Amygdala (tissue), 56 donors: ENCODE measurements at places on chromosomes 1 and 21.
A peak's percentile ranks its signal among the peaks of the same experiment; 100 is the strongest.

GRCh38 chr1:65164633-65165032 is 16.6 kb downstream of the AK4 start:
- DNase-seq: no peak

- no peak for DNase-seq
Measured at GRCh38 chr1:225464851-225465792, 37.3 kb upstream of the LBR start.

DNA sequence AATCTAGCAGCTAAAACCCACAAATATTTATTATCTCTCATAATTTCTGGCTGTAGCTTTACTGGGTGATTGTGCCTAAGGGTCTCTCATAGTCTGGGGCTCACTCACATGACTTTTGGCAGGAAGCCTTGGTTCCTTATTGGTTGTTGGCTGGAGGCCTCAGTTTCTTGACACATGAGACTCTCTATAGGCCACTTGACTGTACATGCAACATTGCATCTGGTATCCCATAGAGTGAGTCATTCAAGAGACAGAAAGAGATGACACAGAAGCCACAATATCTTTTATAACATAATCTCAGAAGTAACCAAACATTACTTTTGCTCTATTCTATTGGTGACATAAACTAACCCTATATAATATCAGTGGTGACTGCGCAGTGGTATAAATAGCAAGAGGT is 128.5 kb upstream of the HNRNPU start:
- DNase-seq: no peak

- no peak for DNase-seq
Measured at GRCh38 chr1:234737967-234738314, 128.0 kb upstream of the IRF2BP2 start.

DNA sequence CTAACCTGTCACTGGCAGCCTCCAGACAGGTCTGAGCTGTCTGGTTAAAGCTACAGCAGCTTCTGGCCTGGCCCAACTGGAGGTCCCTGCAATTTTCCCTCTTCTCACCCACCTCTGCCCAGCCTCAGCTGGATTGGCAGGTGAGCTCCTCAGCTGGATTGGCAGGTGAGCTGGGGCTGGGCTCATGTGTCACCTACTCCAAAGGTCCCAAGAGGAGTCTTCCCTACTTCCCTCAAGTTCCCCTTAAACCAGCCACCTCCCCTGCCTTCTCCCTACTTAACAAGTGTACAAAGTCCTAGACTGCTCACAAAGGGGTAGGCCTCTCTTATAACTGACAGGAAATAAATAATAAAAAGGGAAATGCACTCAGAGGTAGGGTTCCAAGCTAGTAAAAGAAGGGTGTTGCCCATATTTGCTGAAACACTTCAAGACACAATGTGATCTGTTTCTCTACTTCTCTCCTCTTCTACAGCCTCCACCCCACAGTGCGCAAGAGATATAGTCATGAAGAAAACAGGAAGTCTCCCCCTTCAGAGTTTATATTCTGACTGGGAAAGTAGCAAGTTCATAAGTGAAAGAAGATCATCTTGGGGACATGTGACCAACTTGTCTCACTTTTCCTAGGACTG is at the start of gene GPA33:
Gene GPA33, minus strand, starts transcription at position 64 of the 629 bp plus-strand sequence. CDS start 90 bp downstream, outside the sequence.
- DNase-seq: no peak

- no peak for DNase-seq
Measured at GRCh38 chr1:11350265-11350664, 77.3 kb downstream of the UBIAD1 start.

DNA sequence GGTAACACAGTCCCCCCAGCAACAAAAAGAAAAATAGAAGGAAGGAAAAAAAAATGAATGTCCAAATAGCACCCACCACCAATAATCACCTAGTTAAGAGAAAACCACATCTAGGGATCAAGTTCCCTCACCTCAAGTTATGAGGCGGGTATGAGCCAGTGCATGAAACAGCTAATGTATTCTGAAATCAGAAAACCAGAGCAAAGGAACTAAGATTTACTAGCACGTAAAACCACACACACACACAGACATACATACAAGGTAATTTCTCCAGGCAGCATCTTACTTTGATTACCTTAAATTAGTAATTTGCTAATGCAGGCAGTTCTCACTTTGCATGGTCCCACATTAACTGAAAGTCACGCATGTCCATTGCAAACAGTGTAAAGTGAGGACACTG is 109.8 kb downstream of the HLCS start:
- DNase-seq: no peak

- peak; percentile 36 for DNase-seq
Measured at GRCh38 chr1:40308036-40308727, 8.9 kb downstream of the COL9A2 start.

- no peak for DNase-seq
Measured at GRCh38 chr1:62068416-62068843, 126.2 kb upstream of the L1TD1 start.

GRCh38 chr1:91653183-91653582 is 152.5 kb downstream of the CDC7 start:
- DNase-seq: no peak

DNA sequence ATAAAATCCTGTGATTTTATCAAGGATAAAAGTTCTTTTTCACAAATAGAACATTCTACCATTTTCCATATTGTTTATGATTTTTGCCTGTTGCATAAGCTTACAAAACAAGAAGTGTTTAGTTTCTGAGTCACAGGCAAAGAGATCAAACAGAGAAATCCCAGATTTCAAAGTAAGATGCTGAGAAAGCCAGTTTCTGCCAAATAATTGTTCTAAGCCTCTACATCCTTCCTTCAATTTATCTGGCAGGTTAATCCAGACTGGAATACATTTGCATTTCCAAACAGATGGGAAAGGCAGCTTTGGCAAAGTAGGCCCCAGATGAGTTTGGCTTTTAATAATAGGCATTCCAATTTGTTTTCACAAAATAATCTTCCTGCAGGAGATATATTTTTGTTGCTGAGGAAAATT is 2.5 kb downstream of the SLC1A7 start:
- no peak for DNase-seq

- DNase-seq: no peak
Measured at GRCh38 chr1:237685551-237685950, 205.2 kb downstream of the ZP4 start.

DNA sequence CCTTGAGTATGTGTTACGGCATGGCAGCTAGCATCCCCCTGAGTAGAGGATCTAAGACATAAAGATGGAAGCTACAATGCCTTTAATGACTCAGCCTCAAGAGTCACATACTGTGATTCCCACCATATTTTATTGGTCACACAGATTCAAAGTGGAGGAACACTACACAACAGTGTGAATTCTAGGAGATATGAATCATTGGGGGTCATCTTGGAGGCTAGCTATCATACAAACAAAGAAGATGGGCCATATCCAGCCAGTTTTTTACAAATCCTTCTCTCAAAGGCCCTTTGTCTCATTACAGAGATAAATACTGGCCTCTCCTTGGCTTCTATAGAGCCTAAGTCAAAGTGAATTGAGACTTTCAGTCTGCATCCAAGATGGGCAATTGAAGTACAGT is 177.0 kb downstream of the TBX15 start:
- no peak for DNase-seq

- no peak for DNase-seq
Measured at GRCh38 chr1:21804536-21804935, 7.5 kb upstream of the LDLRAD2 start.

GRCh38 chr1:150021191-150021694 is 10.7 kb upstream of the OTUD7B start:
- no peak for DNase-seq

DNA sequence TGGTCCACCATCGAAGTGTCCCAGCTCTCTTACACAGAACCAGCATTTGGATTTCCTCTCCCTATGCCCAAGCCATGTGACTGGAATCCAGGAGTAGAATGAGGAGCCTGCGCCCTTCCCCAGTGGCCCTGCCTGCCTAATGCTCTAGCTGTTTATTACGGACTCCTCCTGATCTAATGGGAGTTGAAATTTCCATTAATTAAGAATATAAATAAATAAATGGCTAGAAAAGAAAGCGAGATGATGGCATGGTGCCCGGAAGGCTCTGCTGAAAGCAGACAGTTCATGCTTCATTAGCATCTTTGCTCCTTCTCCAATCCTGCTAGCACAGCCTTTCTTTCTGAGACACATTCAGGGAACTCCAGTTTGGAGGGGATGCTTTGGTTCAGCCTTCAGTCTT is 216.2 kb downstream of the SEC16B start:
- DNase-seq: no peak

DNA sequence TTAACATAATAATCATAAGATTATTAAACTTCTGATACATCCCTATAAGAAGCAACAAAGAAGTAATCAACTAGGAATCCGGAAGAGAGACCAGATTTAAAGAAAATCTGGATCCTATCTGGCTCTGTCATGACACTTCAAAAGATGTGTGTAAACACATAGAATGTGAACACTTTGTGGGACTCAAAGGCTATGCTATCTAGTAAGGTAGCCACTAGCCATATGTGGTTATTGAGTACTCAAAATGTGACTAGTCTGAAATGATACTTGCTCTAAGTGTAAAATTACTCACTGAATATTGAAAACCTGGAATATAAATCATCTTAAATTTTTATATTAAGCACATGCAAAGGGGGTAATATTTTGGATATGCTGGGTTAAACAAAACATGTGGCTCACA is 8.7 kb downstream of the FUBP1 start:
- DNase-seq: no peak

DNA sequence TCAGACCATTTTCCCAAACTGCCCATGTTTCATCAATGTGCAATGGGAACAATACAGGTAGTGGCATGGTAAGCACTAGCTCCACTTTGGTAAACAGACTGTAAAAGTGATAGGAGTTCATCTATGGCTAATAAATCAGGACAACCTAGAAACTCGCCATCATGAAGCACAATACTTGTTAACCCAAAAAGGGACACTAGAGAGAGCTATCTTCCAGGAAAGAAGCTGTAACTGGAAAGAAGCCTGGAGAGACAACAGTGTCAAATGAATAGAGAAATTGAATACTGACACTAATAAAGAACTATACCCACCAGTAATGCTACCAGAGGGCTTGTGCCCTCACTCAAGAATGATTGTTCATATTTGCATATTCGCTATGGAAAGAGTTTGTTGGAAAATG is 164.7 kb upstream of the RGS18 start:
- no peak for DNase-seq

GRCh38 chr21:14614287-14614686 is 68.2 kb upstream of the SAMSN1 start:
- no peak for DNase-seq

DNA sequence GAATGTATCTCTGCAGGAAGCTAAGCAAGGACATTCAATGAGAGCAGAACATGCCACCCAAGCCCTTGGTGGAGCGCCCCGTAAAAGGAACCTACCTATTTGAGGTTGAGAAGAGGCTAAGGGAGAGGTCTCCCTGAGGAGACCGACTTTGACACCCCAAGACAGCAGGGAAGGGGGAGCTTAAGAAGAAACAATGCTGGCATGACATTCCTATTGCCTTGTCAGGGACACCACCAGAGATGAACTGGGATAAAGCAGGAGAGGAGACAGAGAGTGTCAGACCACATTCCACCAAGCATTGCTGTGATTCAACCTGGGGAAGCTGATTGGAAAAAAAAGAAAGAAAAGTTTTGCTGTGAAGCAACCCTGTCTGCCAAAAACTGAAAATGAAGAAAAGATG is 13.3 kb upstream of the S100A2 start:
- no peak for DNase-seq

- no peak for DNase-seq
Measured at GRCh38 chr1:25484096-25484495, 53.4 kb downstream of the MACO1 start.

DNA sequence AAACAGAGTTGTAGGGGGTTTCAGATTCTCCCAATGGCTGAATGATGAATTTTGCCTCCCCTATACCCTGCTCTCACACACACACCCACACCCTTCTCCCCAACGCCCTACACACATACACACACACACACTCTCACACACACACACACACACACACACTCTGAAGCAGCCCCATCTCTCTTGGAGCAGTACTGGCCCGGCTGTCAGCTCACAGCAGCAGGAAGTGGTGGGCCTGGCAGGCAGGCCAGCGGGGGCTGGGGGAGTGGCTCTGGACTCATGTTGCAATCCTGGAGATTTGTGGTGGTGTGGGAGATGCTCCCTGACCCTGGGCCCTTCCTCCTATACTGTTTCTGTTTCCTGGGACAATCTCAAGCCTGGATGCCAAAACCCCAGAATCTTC is 2.2 kb downstream of the IKBKE start:
- no peak for DNase-seq

DNA sequence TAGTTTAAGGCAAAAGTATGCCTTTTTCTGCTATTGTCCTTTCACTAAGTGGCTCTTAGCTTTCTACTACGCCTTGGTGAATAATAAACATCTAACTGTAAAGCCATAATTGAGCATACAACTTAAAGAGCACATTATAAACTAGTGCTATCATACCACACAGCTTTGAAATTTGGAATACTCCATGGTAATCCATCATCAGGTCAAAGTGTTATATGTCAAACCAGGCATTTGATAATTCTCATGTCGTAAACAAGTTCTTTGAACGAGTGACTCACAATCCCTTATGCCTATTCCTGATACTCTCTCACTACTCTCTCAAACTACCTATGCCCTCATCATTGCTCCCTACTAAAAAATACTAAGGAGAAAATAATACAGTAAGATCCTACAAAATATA is 60.3 kb upstream of the FMN2 start:
- no peak for DNase-seq

DNA sequence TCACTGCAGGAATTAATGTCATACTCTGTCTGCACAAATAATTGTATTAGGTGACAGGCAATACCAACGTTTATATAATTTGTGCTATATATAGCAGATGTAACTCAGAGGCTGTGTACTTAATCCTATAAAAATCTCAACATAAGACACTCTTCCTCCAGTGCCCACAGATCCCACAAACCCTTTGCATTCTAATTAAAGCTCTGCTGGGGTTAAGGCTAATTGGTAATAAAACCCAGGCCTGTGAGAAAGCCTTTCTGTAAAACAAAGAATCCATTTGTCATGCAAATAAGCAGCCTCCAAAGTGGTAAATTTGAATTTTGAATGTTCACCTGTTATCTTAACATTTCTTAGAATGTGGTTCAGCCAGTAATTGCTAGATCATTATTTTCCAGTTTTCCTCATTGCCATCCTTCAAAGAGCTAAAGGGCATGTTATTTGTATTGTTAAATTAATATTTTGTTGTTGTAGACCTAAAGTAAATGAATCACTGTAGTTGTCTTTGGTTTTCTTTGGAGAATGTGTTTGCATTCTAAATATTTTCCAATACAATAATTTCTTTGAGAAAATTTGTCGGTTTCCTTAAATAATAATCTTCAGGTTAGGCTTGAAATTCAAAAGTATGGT is 46.3 kb upstream of the PRDX6 start:
- no peak for DNase-seq

GRCh38 chr1:212121779-212122178 is 86.2 kb downstream of the DTL start:
- no peak for DNase-seq

- DNase-seq: no peak
Measured at GRCh38 chr1:160093624-160094290, 4.7 kb downstream of the IGSF8 start.

GRCh38 chr1:227939791-227940771 is 7.7 kb downstream of the WNT9A start:
- no peak for DNase-seq

GRCh38 chr1:172774561-172774960 is 115.7 kb downstream of the FASLG start:
- DNase-seq: no peak
